Thoracic aorta (tissue), 2 donors: ENCODE measurements at places on chromosomes 12 and 14.
A peak's percentile ranks its signal among the peaks of the same experiment; 100 is the strongest.

GRCh38 chr14:75084513-75084912 lies 15.1 kb downstream of the ZC2HC1C start:
- no peak for DNase-seq

DNA sequence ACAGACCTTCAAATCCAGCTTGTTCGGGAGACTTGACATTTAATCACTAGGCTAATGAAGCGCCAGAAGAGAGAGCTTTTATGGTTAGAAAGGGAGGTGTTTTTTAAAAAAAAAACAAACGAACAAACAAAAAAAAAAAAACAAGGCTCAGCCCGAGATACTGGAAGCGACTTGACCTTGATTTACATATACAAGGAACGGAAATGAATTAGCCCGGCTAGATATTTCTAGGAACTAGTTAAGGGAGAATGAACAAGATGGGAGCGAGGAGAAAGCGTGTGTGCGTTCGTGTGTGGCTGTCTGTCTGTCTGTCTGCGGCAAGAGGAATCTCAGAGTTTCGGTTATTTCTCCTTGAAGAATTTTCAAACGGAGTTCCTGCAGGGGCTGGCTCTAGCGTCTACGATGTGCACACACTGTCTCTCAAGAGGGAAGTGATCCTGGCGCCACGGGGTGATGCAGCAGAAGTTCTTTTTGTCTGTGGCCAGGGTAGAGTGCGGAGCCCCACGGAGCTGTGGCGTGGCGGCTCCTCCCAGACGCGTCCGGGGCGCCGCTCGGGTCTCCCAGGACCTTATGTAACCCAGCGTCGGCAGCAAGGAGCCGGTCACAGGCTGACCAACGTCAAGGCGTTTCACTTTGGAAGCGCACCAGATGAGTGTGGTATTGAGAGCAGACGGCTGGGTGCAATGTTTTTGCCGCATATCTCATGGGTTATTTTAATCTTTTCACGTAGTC lies 18.8 kb downstream of the SOCS2 start:
- DNase-seq = peak; percentile 44

DNA sequence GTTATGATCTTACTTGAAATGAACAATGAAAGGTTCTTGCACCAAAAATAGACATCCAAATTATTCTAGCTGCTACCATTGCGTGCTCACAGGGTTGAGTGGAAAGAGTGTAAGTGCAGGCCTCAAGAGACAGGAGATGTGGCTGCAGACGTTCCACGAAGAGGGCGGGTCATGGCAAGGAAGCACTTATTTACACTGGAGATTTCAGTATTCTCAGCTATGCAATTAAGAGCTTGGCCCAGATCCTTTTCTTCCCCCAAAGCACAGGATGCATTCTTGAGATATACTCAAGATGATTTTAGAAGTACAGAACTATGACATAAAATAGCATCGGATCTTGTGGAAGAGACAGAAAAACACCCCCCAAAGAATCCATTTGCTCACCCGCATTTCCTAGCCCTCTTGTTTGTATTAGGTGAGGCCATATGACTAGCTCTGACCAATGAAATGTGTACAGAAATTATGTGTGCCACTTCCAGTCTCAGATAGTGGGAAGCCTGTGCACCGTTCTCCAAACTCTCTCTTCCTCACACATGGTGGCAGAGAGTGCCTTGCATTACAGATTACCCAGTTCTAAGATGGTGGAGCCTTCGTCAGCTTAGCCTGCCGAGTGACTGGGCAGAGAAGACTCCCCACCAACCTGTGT lies 261.4 kb downstream of the TTC8 start:
- DNase-seq = no peak

DNA sequence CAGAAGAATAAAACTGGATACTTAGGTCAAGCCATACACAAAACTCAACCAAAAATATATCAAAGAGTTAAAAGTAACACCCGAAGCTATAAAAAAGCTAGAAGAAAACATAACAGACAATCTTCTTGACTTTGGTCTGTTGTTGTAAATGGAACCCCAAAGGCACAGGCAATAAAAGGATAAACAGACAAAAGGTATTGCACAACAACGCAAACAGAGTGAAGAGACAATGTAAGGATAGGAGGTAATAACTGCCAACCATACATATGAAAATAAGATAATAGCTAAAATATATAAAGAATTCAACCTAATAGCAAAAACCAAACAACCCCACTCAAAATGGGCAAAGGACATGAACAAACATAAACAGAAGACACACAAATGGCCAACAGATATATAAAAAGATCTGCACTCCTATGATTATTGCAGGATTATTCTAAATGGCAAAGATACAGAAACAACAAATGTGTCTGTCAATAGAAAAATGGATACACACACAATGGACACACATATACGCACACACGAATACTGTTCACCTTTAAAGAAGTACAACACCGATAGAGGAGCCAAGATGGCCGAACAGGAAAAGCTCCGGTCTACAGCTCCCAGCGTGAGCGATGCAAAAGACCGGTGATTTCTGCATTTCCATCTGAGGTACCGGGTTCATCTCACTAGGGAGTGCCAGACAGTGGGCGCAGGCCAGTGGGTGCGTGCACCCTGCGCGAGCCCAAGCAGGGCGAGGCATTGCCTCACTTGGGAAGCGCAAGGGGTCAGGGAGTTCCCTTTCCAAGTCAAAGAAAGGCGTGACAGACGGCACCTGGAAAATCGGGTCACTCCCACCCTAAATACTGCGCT lies 1137.1 kb downstream of the FSCB start:
- DNase-seq = no peak

DNA sequence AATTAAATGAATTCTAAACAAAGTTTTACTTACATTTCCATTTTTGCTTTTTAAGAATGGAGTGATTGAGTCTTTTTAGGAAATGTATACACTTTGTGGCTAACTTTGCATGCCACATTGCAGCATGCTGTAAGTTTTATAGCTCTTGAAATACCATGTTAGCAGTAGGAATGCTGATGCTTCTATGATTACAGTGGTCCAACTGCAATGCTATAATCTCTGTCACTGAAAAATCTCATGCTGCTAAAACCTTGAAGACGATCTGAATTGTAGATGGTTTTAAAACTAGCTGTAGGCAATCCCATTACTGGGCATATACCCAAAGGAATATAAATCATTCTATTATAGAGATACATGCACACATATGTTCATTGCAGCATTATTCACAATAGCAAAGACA lies 127.6 kb downstream of the WIF1 start:
- DNase-seq = no peak

- DNase-seq = no peak
Measured at GRCh38 chr14:81386290-81386745, 13.8 kb downstream of the STON2 start.

GRCh38 chr14:62314871-62315270 lies 552.7 kb downstream of the SNAPC1 start:
- DNase-seq = no peak

GRCh38 chr12:81809829-81810595 lies 50.9 kb upstream of the PPFIA2 start:
- no peak for DNase-seq

DNA sequence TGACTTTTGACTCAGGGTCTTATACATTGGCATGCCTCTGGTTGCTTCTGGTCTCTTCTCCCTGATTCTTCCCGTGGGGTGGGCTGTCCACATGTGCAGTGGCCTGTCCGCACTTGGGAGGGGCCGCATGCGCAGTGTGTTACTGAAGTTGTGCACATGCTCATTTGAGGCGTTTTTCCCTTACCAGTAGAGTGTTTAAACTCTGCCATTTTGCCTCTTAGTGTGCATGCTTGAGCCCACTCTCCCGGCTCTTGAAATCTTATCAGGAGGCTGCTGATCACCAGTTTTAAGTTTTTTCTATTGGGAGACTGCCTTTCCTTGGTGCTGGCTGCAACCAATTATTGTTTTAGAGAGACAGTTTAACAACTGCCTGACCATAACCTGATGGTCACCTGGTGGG lies 32.1 kb upstream of the HECTD1 start:
- DNase-seq = no peak

GRCh38 chr12:22624548-22624869 lies 462 bp upstream of the ETNK1 start:
- no peak for DNase-seq

DNA sequence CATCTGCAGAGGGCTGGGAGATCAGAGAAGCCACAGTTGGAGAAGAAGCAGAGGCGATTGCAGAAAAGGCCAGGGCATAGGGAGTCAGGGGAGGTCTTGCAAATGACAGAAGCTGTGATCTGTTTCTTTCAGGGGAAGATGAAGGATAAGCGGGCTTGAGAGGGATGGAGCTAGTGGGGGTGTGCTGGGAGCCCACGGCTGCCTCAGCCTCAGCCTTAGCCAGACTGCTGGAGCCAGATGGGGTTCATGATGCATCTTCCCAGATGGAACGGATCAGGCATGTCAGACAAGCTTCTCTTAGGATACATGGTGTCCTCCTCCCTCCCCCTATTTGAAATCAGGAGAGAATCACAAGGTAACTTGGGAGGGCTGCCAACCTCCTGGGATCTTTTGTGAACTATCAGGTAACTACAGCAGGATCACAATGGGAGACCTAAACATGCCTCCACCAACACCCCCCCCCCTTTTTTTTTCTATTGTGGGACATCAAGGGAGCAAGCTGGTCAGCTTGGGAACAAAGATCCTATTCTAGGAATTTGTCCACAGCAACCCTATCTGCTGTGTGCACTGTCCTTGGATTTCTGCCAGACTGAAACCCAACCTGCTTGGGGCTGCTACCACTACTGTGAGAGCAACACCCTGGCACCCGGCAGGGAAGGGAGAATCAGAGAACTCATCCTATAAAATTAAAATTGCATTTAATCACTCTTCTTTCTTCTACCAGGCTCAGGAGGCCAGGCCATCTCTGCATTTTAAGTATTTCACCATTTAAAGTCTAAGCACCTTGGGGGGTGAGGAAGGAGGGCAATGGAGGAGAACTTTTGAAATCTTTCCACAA lies 10.7 kb upstream of the ATP2A2 start:
- no peak for DNase-seq

DNA sequence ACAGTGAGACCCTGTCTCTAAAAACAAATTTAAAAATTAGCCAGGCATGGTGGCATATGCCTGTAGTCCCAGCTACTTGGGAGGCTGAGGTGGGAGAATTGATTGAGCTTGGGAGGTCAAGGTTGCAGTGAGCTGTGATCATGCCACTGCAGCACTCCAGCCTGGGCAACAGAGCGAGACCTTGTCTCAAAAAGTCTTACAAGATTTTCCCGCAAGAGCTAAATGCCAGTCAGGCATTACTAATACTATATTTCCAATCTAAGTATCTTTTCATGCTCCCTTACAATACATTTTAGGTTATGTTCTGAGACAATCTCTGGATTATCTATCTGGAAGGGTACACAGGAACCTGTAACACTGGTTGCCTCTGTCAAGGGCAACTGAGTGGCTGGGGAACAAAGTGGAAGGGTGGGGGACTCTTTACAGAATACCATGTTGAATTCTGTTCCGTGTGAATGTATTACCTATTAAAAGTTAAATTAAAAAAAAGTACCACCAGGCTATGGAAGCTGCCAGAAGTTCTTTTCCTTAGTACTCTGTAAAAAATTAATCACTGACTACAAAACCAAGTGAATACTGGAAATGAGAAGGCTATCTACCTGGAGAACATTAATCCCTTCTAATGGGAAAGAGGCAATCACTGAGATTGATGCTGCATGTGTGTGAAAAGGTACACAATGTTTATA lies 56.7 kb downstream of the BTBD7 start:
- no peak for DNase-seq

- no peak for DNase-seq
Measured at GRCh38 chr14:24143511-24143910, 2.1 kb upstream of the EMC9 start.

DNA sequence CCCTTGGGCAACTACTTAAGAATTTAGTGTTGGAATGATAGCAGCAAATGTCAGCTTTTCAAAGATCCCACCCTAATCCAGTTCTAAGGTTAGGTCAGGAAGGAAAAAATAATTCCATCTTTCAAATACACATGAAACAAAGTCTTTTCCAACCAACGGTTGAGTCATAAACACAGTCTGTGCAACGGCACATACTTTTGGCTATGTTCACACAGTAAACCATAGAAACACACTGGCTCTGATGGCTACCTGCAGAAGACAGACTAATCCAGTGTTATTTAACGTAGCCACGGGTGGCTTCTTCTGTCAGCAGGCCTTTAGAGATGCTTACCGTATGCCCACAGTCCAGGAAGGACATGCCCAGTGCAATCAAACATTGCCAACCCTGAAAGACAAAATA lies 35.7 kb downstream of the HIGD1C start:
- DNase-seq = no peak

DNA sequence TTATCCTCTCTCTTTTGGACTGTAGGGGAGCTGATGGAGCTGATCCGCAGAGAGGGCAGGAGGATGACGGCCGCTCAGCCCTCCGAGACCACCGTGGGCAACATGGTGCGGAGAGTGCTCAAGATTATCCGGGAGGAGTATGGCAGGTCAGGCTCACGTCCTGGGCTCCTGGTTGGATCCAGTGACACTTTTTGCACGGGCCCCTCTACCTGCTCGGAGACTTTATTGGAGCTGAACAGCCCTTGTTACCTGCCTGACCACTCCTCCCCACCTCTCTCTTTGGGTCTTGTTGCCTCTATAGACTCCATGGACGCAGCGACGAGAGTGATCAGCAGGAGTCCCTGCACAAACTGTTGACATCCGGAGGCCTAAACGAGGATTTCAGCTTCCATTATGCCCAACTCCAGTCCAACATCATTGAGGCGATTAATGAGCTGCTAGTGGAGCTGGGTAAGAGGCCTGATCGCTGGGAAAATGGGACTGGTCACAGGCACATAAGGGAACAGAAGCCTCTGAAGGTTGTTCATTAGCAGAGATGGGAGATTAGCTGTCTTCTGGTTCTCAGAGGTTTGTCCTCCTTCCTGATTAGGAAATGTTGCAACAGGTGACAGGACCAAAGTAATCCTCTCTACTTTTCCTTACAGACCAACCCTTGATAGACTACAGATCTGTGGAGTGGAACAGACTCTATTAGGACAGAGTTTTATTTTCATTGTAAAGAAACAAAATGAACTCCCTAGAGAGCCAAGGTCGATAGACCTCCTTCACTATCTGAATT lies 718 bp downstream of the EIF2B2 start:
- DNase-seq = no peak

DNA sequence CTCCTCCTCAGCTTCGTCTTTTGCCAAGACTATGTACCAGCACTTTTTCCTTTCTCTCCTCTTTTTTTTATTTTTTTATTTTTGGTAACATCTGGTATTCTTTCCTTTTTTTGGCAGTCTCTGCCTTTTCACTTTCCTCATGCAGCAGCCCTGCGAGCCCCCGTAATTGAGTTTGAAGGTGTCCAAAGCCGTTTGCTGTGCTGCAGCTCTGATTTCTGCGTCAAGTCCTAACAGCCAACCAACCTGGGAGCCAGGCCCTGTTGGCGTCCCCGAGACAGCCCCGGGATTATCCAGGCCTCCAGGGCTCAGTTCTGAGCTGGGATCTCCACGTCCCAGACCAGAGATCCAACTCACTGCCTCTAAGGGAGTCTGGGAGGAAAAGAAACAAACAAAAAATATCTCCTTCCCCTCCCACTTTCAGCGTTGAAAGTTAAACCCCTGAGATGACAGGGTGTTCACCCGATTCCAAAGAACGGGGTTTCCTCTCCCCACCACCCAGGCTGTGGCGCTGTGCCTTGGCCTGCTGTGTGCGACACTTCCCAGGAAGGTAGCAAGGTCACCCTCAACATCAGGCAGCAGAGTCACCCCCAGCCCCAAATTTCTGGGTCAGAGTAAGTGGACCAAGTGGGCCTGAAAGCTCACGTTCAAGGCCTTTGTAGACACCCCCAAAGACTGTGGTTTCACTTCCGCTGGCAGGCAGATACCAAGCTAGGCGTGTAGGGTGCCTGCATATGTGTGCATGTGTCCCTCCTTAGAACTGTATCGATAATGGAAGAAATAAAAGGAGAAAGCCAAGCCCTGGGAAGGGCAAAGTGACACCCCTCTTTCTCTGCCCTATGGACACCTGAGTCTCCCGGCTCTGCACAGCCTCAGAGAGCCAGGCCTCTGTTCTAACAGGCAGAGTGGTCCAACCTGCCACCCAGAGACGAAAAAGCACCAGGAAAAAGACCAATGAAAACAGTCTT lies 11.1 kb downstream of the BCL11B start:
- no peak for DNase-seq
